ENCODE measurements at places on chromosomes 6 and 20. TPM values are rescaled to one million over a fixed set of nuclear protein-coding genes. Genes with fewer than 3 reads are reported as not detected.

DYNLT2 gene
- 1.3 TPM for total RNA-seq

TOMM34 gene
- 55.5 TPM for total RNA-seq

DNA sequence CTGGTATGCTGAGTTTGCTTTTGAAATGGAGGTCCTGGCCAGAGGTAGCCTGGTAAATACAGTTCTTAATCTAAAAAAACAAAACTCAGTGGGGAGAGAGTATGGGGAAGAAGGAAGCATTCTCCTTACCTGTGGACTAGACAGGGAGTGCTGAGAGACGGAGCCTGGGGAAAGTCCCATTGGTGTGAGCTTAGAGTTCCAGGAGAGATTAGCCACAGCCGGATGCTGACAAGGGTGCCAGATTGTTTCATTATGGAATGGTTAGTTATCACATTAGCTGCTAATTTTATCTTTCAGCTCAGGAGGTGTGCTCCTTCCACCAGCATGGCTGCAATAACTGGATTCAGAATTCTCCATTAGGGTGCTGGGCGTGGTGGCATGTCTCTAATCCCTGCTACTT lies 75.9 kb downstream of the RREB1 start:
- no peak for DNase-seq

DNA sequence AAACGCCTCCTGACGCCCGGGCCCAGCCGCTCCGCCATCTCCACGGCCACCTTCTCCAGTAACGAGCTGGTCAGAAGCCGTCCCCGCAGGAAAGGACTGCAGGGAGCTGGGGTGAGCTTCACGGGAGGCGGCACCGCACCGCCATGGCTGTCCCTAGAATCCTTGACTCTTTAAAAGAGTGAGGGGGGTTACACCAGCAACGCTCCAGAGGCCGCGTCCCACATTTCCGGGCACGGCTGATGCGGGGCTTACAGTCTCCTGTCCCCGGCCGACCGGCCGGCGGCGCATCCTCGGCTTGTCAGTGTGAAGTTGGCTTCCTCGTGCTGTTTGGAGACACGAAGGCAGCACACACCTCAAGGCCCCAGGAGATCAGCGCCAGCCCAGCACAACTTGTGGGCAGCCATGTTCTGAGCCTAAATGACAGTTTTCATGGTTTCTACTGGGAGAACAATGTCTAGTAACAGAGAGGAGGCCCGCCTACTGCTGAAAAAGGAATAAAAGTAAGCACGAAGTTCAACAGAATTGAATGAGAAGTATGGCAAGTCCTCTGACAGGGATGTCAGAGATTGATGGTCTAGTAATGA lies 30.4 kb downstream of the SLC2A4RG start:
- DNase-seq: no peak

DNA sequence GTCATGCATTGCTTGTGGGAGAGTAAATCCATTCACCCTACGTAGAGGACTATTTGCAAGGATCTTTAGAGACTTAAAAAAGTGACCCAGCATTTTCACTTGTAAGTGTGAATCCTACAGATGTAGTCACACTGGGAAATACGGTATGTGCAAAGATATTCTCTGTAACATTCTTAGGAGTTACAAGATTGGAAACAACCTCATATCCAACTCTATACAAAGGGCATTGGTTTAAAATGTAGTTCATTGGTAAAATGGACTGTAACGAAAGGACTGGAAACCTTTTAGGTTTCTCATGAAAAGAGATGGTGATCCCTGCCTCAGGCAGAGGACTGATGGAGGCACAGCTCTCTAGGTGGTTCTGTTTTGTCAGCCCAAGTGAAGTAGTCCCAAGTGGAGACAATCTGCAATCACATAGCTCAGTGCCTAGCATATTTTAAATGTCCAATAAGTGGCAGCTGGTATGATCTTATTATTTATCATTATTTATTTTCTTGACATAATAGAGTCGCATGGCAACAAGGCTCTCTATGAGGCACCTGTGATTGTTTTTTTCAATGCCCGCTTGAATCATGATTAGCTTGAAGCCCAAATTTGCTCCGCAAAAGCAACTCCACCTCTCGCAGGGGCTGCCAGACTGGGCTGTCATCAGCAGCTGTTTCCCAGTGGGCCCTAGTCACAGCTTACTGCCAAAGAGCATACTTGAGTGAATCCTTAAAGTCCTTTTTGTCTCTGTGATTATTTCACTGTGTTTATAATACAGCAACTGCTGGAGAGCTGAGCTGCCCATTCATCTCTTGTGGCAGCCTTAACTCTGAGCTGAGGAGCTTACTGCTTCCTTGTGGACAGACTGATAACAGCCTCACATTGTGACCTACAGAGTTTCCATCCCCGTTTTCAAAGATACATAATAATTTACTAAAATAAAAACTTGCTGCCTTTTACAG lies 19.8 kb upstream of the ENPP1 start:
- DNase-seq: no peak

GRCh38 chr6:76861403-76861802 lies 601.9 kb downstream of the HTR1B start:
- DNase-seq: peak; percentile 13

Data from MCF 10A (cell line).